ENCODE measurements at places on chromosomes 16 and 17.

DNA sequence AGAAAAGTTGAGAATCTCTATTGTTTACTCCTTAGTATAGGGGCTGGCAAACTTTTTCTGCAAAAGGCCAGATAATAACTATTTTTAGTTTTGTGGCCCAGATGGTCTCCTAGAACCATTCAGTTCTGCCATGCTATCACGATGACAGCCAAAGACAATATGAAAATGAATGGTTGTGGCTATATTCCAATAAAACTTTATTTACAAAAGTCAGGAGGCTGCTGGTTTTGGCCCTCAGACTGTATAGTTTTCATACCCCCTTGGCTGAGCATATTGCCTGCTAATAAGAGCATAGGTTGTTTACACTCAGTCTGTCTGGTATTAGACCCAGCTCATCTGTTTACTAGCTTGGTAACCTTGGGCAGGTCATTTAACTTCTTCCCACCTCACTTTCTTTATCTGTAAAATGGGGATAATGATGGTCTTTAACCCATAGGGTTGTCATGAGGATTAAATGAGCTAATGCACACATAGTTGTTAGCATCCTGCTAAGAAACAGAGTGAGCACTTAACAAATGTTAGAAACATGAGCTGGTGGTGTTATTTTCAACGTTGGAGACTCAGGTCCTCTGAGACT, 156.3 kb downstream of the MSI2 start:
- no peak for DNase-seq

DNA sequence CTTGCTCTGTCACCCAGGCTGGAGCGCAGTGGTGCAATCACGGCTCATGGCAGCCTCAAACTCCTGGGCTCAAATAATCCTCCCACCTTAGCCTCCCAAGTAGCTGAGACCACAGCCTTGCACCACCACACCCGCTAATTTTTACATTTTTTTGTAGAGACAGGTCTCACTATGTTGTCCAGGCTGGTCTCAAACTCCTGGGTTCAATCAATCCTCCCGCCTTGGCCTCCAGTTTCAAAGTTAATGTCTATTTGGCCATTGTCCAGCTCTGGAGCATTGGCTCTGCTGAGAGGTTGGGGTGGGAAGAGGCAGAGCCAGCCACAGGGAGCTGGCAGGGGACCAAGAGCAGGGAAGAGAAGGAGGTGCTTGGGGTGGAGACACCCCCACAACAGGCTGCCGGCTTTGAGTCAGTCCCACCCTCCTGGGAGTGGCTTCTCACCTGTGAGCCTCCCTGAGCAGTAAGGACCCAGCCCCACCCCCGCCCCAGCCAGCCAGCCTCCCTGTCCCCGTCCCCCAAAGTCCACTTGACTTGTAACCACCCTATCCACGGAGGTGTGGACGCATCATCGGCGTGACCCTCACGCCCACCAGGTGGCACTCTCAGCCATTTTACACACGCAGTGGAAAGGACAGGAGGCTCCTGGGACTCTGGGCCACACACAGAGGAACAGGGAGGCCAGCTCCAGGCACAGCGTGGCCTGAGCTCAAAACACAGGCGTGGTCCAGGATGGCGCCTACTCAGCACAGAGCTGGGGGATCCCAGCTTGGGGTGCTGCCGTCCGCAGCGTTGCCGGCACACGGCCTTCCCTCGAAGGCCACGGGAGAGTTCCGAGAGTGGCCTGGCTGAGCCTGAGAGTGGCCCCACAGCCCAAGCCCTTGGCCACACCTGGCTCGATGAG, 22.8 kb upstream of the PVALEF start:
- peak; percentile 87 for DNase-seq

GRCh38 chr17:57584050-57584551, 161.0 kb downstream of the CCDC182 start:
- no peak for DNase-seq

DNA sequence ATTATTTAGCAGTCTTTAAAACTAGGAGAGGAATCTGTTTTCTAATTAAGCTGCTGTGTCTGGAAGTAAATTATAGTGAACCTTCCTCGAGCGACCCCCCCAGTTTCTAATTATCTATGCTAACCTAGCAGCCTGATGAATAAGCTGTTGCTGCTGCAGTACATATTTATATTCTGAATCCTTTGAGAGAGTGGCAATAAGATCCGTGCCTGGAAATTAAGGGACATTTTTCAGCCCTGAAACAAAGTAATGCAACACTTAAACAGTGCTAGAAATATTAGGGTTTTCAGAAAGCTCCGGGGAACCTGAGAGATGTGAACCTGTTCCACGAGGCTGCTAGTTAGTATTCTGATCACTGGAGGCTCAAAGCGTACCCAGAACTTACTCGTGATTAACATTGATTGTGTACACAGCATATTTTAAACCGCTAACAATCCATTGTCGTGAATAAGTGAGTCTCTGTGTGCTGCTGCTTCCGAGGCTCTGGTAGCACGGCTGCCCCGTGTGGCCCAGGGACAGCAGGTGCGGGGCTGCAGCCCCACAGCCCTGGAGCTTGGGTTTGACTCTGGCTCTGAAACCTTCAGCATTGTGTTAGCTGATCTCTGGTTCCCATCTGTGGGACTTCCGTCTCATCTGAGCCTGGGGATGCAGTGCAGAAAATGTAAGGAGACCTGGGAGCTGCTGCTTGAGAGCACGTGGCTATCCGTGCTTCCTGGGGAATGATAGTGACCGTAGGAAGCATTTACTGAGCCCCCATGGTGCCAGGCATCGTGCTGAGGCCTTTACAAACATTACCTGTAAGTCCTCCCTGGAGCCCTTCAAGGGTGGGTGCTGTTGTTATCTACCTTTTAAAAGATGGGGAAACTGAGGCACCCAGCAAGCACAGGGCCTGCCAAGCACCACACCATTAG, 190.9 kb upstream of the CHMP6 start:
- DNase-seq: peak; percentile 80

DNA sequence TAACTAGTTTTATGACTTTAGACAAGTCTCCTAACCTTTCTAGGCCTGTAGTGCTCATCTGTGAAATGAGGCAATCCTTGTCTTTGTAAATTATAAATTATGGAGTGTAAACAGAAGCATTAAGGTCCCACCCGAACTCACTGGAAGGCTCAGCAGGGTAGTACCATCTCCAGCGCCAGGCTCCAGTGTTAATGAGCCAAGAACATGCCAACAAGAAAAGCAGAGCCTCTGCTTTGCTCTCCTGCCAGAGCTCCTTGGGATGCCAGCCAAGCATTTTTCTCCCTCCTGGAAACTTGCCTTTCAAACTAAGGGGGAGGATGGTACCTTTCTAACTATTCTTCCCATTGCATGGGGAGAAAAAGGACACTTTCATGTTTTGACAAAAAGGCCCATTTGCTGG, 14.9 kb downstream of the LIMD2 start:
- no peak for DNase-seq

- DNase-seq: no peak
Measured at GRCh38 chr16:65196420-65197075, 74.7 kb upstream of the CDH11 start.

DNA sequence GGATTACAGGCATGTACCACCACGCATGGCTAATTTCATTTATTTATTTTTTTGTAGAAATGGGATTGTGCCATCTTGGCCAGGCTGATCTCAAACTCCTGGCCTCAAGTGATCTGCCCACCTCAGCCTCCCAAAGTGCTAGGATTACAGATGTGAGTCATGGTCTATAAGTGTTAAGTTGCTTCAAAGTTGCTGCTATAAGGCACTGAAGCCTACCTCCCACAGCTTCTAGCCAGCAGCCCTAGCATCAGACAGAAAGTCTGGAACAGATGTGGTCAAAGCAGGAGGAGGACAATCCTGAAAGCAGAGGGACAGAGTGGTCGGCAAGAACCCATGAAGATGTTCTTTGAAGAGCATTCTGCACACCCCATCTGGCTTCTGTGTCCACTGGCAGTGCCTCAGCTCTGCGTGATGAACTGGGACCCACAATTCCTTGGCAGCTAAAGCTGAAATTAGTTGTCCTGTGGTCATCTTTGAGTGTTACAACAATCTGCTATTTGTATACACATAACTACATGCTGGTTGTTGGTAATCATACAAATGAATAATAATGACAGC, 11.2 kb downstream of the MAP3K14 start:
- peak; percentile 38 for DNase-seq

GRCh38 chr17:64968652-64969501, 49.6 kb upstream of the LRRC37A3 start:
- no peak for DNase-seq

DNA sequence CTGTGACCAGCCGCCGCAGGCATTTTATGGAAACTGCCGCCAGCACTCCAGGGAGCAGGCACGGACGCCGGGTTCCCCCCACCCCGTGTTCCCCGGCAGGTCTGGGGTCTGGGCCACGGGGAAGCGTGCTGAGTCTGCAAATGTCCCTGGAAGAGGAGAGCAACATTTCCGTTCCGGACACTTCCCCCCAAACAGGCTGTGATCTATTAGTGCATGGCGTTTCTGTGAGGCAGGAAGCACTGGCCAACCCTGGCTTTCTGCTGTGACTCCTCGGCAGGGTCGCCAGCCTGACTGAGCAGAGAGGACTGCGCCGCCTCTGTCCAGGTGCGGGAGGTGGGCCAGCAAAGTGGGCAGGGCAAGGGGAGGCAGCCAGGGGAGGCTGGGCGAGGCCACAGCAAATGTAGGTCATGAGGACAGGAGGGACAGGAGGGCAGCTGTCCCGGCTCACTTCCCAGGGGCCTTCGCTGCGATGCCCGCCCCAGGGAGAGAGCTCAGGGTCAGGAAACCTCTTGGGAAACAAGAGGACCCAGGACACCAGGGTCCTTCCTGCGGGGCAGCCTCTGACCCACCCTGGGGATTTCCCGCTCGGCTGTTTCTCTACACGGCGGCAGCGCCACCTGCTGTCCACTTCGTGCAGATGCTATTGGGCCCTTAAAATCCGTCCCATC, 9.5 kb downstream of the FOXF1 start:
- peak; percentile 49 for DNase-seq

- no peak for DNase-seq
Measured at GRCh38 chr16:84768061-84768807, 51.6 kb upstream of the CRISPLD2 start.

GRCh38 chr17:28495635-28496034, 10.5 kb upstream of the FOXN1 start:
- no peak for DNase-seq

GRCh38 chr16:56814537-56815432, 50.2 kb upstream of the SLC12A3 start:
- DNase-seq: no peak

- no peak for DNase-seq
Measured at GRCh38 chr16:2090777-2091546, 43.2 kb downstream of the TSC2 start.

DNA sequence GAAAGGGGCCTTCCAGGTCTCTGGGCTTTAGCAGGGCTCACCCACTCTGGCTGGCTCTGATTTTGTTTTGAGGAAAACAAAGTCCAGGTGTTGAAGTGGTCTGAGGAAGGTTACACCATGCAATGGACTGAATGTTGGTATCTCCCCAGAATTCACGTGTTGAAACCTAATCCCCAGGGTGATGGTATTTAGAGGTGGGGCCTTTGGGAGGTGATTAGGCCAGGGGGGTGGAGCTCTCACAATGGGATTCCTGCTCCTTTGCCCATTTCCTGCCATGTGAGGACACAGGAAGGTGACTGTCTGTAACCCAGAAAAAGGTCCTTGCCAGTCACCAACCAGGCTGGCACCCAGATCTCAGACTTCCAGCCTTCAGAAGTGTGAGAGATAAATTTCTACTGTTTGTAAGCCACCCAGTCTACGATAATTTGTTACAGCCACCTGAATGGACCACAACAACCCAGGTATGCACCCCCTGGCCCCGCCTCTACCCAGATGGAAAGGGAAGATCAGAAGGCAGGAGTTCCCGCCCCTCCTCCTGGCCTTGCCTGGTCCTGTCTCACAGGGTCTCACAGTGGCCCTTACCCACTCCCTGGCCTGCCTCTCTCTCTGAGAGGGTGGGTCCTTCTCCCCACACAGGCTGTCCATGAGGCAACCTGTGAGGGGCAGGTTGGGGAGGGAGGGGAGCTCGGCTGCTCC, 32.0 kb downstream of the LRRC75A start:
- no peak for DNase-seq

- DNase-seq: no peak
Measured at GRCh38 chr17:67615736-67616135, 102.0 kb upstream of the NOL11 start.

- DNase-seq: no peak
Measured at GRCh38 chr17:51580869-51581268, 320.5 kb downstream of the UTP18 start.

GRCh38 chr17:30576326-30576861, 99.2 kb downstream of the GOSR1 start:
- no peak for DNase-seq

GRCh38 chr16:13587181-13587580, 332.8 kb upstream of the ERCC4 start:
- DNase-seq: no peak

- no peak for DNase-seq
Measured at GRCh38 chr16:77790009-77790372, 1.6 kb downstream of the VAT1L start.

- no peak for DNase-seq
Measured at GRCh38 chr17:13740686-13741085, 139.0 kb upstream of the HS3ST3A1 start.

DNA sequence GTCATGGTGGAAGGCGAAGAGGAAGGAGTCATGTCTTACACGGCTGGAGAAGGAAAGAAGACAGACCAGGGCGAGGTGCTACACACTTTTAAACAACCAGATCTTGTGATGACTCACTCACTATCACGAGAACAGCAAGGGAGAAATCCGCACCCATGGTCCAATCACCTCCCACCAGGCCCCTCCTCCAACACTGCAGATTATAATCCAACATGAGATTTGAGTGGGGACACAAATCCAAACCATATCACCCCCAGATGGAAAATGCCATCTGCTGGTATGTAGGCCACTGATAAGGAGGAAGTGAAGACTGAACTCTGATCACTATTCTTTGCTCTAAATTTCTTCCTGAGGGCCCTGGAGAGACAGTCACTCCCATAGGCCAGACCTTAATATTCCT, 7.5 kb upstream of the ITGAX start:
- no peak for DNase-seq

- no peak for DNase-seq
Measured at GRCh38 chr17:49224997-49225337, 5.6 kb downstream of the PHOSPHO1 start.

DNA sequence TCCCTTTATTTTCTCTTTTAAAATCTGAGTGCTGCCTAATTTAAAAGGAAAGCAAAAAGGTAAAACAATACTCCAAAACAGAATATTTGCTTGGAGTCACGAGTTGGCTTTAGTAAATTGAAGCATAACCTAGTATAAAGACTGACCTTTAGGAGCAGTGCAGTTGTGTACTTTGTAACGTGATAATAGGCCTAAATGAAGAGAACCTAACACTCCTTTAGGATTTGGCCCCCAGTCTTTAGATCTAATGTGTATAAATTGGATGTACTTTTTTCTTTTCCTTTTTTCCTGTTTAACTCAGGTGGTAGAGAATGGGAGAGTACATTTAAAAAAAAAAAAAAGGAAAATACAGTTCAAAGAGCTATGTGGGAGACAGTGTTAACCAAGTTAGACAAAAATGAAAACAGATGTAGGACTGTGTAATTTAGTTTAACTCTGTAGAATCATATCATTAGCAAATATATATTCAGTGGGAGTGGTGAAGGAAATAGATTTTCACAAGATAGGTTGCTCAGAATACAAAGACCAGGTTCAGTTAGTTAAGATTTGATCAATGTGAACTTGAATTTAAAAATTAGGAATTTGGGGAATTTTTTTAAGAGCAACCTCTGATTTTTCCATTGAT, 16.8 kb downstream of the CPD start:
- no peak for DNase-seq

- DNase-seq: no peak
Measured at GRCh38 chr17:71825687-71826086, 295.1 kb upstream of the SOX9 start.

GRCh38 chr16:76801357-76801756, 389.6 kb upstream of the MON1B start:
- no peak for DNase-seq

Data from posterior cingulate gyrus (tissue), 11 donors.